NCI-H187 treated with DMSO at 0.1 percent for 48 hours (cell line): ENCODE measurements at places on chromosomes 1 and 21.
A peak's percentile ranks its signal among the peaks of the same experiment; 100 is the strongest.

- DNase-seq, result no peak
Observed at GRCh38 chr1:62448221-62448933, 11.5 kb downstream of the USP1 start.

GRCh38 chr1:42970143-42970542 lies 11.5 kb upstream of the SLC2A1 start:
- DNase-seq, result no peak

DNA sequence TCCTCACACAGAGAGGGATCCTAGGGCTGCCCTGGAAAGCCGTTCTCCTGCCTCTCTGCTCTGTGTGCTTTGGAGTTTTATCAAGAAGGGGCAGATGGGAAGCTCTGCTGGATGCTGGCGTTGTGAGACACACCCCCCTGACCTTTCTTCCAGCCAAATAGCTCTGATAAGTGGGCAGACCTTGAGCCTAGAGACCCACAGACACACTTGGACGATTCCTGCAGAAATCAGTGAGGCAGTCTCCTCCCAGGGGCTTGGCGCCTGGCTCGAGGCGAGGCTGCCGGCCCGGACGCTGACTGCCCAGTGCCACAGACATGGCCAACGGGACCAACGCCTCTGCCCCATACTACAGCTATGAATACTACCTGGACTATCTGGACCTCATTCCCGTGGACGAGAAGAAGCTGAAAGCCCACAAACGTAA lies at the start of gene MRAP:
Gene MRAP, plus strand, starts transcription at position 198 of the 424 bp plus-strand sequence. Its CDS starts 117 bp downstream, at position 315.
- DNase-seq, result no peak

GRCh38 chr1:201125019-201125418 lies 2.0 kb downstream of the ASCL5 start:
- DNase-seq, result no peak

DNA sequence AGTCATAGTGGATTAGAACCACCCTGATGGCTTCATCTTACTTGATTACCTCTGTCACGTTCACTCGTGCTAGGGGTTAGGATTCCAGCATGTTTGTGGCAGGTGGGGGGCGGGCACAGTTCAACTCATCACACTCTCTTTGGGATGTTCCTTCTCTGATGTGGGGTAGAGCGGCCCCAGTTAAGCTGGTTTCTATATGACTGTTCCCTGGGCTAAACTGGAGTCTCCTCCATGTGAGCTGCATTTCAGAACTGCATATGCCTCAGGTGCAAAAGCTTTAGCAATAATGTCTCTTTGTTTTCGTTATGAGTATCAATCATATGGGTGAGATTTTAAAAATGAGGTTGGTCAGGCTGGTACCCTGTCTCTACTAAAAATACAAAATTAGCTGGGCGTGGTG lies 393.2 kb downstream of the RPS6KC1 start:
- no peak for DNase-seq

- no peak for DNase-seq
Observed at GRCh38 chr1:92951141-92951582, 10.1 kb downstream of the DIPK1A start.

DNA sequence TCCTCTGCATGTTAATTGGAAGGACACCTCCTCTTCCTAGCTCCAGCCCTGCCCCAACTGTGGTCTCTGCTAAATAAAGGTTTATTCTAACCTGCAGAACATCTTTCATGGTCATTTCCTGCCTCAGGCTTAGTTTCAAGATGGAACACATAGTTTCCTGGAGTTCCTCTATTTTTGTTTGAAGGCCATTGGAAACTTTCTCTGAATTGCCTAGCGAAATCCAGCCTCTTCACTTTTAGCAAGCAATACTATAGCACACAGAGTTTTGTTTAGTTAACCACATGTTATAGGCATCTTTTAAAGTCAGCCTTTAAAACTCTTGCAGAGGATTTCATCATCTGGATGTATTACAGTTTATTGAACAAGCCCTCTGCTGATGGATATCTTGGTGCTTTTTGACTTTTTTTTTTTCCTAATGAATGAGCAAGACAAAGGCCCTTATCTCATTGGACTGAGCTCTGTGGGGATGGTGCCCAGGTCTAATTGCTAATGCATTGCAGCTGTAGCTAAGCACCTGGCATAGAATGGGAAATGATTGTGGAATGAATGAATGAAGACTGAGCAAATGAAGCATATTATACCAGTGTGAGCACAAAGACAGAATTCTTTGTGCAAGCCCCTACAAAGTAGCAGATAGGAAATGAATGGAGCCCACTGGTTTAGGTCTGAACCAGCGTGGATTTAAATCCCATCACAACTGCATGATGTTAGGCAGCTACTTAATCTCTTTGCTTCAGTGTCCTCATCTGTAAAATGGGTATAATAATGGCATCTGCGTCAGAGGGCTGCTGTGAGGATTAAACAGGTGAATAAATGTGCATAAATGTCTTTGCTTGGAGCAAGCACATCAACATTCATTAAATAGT lies 641 bp upstream of the CFAP107 start:
- DNase-seq, result no peak

GRCh38 chr1:211929683-211930082 lies 99.1 kb upstream of the LPGAT1 start:
- DNase-seq, result no peak

DNA sequence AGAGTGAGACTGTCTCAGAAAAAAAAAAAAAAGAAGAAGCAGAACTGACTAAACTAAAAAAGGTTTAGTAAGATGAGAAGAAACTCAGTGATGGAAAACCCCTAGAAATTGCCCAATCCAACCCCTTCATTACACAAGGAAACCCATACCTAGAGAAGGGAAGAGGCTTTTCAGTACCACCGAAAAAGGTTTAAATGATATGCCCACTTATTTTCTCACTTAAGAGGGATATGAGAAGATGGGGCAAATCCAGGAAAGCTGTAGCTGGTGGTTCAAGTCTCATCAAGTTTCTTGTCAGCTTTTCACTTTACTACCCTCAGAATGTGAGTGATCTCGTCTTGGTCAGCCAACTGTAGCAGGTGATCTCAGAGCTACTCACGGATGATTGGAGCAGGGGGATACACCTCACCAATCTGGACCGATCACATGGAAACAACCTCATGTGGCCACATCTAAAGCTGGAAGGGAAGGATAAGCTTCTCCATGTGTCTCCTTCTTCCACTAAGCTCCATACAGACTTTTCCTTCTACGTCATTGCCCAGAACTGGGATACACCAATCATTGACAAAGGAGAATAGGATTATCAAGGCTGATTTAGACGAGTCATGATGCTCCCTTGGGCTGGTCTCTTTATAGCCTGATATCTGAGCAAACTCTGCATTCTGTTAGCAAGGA lies 126.7 kb upstream of the POU3F1 start:
- no peak for DNase-seq

GRCh38 chr1:87592156-87592555 lies 263.5 kb downstream of the LMO4 start:
- no peak for DNase-seq

DNA sequence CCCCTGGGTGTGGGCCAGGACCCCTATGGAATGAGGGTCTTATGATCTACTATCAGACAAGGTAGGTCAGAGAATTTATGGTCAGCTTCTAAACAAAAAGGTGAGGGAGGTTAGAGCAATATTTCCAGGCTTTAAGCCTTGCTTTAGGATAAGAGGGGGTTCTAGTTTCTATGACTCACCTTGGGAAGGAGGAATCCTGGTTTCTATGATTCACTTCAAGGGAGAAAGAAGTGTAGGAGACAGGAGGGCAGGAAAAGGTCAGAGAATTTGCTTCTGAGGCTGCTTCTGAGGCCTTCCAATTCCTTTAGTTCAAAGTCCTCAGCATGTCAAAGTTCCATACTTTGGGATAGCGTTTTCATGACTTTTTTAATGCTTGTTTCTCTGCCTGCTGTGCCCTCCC lies 35.2 kb downstream of the RGL1 start:
- DNase-seq, result no peak

DNA sequence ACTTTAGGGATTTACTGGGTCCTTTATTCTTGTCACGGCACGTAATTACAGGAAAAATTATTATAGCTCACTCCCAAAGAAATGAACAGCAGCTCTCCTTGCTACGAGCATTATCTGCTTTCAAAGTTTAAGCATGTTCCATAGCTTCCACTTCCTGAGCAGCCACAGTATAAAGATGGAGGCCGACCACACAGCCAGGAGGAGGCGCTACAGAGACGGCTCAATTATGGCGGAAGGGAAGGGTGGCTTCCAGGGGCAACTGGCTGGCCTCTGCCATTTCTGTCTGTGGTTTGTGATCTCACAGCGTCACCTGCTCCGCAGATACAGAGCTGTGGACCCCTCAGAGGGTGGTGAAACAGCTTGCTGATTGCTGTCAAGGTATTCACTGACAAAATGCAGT lies 212.3 kb upstream of the GREM2 start:
- no peak for DNase-seq

- no peak for DNase-seq
Observed at GRCh38 chr1:109803901-109804331, 40.2 kb upstream of the EPS8L3 start.

DNA sequence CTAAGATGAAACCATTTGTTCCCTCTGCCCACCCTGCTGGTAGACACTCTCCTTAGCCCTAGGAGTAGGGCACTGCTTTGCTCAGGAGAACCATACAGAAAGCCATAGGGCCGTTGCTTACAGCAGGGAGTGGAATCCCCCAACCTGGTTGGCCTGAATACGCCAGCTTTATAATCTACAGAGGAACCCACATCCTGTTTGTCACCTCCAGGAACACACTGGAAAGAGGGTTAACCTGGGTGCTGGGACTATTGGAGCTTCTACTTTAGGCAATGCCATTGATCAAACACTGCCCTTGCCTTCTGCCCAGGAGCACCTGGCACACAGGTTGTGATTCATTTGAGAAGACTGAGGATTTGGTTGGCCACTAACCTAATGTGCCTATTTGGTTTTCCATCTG lies 124.8 kb downstream of the TNR start:
- DNase-seq, result no peak

- DNase-seq, result peak; percentile 97
Observed at GRCh38 chr1:33472269-33472980, at the start of gene ZSCAN20. Gene ZSCAN20 (plus strand): TSS chr1:33472645. CDS start chr1:33479289, 6,644 bp downstream.

DNA sequence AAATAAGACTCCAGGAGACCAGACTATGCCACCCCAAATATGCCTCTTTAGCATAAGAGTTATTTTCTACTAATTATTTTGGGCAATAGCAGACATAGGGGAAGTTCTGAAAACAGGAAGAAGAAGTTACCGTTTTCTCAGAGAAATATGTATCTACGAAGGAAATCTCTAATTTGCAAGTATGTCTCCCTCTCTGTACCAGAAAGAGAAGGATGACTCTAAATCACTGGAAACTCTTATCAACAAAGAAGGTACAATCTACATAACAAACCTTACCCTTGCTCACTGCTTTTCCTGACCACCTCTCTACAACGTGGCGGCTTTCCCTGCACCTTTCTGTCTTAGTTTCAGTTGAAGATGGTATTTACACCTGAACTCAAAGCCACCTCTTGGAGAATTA lies 49.0 kb downstream of the OMA1 start:
- DNase-seq, result no peak

DNA sequence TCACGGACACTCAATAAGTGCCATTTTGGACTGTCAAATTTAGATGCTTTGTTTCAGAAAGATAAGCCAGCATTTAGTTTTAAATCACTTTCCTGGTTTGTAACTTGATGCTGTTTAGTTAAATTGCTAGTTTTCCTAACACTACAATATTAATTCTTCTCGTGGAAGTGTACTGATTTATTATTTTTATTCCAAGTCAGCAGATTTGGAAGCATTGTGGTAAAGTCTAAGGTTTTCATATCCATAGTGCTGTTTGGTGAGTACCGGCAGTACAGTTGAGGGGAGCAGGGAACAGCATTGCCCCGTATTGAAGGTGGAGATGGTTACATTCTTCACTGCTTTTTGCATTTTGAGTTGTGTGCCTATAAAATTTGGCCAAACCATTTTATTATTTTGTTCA lies 36.3 kb downstream of the S100B start:
- no peak for DNase-seq

GRCh38 chr1:91791103-91791502 lies 94.8 kb downstream of the TGFBR3 start:
- no peak for DNase-seq

GRCh38 chr1:181479137-181479745 lies 4.1 kb upstream of the CACNA1E start:
- peak; percentile 81 for DNase-seq

- no peak for DNase-seq
Observed at GRCh38 chr1:111967067-111967690, 22.3 kb downstream of the KCND3 start.

- DNase-seq, result no peak
Observed at GRCh38 chr1:110602466-110602865, 3.7 kb downstream of the KCNA2 start.

DNA sequence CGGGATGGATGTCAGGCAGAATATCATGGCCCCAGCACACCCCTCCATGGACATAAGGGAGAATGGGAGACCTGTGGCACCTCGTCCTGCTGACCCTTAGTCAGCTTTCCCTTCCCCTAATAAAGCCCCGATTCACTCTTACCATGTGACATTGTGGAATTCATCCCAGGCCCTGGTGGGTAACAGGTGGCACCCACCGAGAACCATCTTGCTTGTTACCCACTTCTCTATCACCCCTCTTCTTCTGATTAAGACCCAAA lies 32.9 kb downstream of the CSMD2 start:
- DNase-seq, result no peak
